ENCODE measurements at places on chromosomes 3 and 15.

- DNase-seq = no peak
These were observed 239.8 kb upstream of the THBS1 start for GRCh38 chr15:39340903-39341645.

DNA sequence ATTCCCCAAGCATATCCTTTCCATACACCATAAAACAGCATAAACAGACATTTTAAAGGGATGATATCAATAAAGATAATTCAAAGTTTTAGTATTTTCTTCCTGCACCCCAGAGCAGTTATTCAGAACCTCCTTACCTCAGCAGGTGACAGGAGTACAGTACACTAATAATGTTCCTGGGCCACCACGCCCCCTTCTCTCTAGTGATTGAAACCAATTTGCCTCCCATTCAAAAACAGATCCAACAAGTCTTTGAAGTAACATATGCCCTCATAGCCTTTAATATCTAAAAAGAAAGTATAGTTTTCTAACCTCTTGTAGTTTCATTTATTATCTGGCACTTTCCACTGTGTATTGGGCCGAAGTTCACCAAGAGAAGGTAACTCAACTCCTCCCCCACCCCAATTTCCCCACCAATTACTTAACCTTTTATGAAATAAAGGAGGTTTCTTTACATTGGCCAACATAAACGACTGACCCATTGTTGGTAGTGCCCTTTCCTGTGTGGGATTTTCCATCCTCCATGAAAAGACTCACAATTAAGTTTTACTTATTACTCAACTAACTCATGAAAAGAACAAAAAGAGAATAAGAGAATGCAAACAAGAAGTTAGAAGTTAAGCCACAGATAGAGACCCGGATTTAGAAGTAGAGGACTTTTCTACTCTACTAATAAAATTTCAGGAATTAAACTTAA lies 5.0 kb upstream of the ATP8B4 start:
- DNase-seq = no peak

GRCh38 chr15:84855136-84855535 lies 29.3 kb upstream of the SLC28A1 start:
- no peak for DNase-seq

- DNase-seq = no peak
These were observed 2.8 kb downstream of the LOXL1 start for GRCh38 chr15:73928971-73929627.

- DNase-seq = no peak
These were observed 366.4 kb upstream of the RASGRP1 start for GRCh38 chr15:38930851-38931572.

Data from anterior cingulate cortex (tissue), 58 donors.